ENCODE measurements at places on chromosomes 4 and X.
A peak's percentile ranks its signal among the peaks of the same experiment; 100 is the strongest.

GRCh38 chr4:188002751-188003150 is 7.2 kb downstream of the ZFP42 start:
- DNase-seq = no peak

DNA sequence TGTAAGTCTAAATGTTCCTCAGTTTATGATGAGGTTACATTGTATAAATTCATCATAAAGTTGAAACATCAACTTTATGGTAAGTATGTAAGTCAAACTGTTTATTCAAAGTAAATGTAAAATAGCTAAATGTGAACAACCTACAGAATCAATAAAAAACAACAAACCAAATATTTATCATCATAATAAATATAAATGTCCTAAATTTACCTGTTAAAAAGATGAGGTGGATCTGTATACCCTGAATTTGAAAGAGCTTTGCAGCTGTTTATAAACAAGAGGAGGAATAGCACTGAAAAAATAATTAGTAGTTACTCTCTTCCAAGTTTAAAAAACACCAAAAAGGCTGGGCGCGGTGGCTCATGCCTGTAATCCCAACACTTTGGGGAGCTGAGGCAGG is 13.7 kb downstream of the ABHD18 start:
- DNase-seq = no peak

DNA sequence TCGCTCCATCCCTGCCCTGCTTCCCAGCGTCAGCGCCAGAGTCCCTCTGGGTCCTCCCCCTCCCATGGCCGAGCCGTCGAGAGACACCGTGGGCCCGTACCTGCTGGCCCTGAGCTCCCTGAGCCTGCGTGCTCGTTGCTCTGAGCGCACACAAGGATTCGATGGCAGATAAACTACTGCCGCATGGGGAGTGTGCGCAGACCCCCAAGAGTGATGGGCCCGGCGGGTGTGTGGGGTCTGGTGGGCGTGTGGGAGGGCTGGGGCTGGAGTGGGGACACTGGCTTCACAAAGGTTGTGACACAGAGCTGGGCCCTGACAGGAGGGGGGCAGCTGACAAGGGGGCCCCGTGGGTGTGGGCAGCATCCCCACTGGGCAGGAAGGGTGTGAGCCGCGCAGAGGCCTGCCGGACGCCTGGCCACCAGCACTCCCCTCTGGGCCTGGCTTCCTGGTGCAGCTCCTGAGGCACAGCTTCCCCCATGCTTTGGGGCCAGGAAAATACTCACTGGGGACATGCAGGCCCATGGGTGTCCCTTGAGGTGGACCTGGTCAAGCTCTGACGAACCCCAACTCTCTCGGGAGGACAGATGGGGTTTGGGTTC is 4.8 kb upstream of the RGS12 start:
- no peak for DNase-seq

DNA sequence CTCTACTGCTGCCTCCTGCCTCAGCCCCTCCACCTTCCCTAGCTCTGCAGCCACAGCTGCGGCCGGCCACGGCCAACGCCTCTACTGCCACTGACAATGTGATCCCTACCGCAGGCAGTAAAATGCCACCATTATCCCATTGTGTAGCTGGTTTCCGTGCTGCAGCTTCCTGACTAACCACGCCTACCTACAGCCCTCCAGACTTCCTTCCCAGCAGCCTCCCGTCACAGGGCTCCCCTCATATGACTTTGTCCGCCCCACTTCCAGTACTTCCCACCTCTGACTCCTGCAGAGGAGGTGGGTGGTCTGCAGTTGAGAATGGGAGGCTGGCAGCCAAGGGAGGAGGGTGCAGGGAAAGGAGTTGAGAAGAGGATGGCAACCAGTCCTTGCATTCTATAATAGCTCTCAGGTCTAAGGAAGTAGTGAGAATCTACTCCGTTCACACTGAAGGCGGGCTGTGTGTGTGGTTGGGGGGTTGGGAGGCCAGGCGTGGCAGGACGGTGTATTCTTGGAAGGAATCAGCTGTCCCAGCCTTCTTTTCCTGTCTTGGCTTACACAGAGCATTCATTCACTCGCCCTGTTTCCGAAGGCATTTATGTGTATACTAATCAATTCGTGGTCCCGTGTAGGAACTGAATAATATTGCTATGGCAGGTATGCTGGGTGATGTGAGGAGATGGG is 33.1 kb upstream of the USP51 start:
- DNase-seq = no peak

DNA sequence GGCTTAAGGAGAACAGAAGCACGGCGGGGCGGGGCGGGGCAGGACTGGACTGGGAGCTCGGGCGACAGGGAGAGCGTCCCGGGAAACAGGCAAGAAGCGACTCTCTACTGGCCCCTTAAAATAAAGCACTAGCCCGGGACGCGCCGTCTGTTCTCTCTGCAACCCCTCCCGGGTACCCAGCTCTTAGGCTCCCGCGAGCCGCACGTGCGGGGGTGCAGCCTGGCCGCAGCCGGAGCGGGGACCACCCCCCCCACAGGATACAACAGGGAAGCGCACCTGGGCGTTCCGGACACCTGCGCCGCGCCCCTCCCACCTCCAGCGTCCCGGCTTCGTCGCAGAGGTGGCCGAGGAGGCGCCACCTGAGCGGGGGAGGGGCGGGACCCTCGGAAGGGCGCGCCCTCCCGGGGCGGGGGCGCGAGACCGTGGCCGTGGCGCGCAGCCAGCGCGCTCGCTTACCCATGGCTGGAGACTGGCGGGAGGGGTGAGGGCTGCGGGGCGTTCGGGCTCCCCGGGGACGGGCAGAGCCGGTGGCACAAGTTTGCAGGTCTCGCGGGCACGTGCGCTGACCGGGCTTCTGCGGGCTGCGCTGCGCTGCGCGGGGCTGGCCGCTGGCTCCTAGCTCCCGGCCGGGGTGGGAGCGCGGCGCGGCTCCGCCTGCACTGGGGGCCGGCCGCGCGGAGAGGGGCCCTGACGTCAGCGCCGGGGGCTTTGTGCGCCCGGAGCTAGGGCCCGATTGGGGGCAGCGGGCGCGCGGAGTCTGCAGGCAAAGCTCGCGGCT is 91.5 kb downstream of the GEMIN8 start:
- peak; percentile 78 for DNase-seq

DNA sequence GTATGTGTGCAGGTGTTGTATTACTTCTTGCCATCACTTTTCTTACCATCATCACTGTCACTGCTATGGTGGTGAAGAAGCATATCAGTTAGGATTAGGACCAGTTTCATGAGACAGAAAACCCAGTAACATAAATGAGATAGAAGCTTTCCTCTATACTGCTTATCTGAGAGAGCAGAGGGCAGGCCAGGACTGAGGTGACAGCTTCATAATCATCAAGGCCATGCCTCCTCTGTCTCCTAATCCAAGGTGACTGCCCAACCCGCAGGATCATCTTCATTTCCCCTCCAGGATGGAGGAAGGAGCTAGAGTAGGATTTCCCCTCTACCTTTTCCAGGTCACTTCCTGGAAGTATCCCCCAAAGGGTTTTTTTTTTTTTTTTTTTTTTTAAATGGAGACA is 35.4 kb downstream of the TMEM131L start:
- no peak for DNase-seq

DNA sequence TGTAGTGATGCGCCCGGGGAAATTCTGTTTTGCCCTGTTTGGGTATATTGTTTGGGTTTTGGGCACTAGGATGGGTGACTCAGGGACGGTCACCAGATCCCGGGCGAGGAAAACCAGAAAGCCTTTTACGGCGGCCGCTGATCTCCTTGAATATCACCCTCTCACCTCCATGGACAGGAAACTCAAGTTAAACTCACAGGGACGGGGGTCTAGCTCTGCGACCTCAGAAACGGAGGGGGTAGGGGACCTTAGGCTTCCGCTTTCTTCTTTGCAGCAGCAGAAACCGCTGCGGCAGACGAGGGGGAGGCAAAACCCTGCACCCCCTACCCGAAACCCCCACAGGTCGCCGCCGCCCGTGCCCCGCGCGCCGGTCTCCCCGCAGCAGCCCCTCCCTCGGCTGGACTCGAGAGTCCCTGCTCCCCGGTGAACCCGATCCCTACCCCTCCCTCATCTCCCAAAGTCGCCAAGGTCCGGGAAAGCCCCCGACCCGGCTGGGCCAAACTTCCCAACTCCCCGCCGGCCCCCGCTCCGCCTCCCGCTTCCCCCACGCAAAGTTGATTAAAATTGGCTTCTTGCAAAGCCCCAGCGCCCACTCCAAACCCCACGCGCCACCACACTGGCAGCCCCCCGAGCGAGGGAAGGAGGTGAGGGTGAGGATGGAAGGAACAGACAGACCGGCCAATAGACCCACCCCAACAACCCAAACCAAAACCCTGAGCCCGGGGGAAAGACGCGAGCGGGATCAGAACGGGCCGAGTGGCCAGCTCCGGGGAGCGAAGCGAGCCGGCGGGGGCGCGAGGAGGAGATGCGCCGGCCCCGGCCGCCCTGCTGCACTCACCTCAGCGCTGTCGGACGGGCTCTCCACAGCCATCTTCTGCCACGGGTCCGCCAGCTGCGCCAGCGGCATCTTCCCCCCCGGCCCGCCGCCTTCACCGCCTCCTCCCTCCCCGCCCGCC is 705 bp downstream of the RPS6KA3 start:
- DNase-seq = peak; percentile 61

DNA sequence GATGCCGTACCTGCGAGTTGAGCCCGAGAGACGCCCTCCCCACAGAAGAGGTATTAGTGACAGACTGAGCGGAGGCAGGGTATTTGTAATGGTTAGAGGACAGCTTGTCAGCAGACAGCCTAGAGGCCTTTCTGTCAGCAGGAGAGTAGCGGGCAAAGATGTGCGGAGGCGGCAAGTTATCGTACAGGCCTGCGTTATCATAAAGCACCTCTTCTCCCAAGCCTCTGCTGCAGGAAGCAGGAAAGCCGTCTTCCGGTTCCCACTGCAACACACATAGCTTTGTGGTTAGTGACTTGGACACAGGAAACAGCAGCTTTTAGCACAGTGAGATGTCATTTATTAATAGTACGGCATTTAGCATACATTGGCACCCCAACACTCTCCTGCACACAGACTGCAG is 158.3 kb downstream of the AFAP1 start:
- DNase-seq = no peak

- peak; percentile 54 for DNase-seq
Observed at GRCh38 chr4:45442466-45442865, 681.4 kb downstream of the GABRG1 start.

DNA sequence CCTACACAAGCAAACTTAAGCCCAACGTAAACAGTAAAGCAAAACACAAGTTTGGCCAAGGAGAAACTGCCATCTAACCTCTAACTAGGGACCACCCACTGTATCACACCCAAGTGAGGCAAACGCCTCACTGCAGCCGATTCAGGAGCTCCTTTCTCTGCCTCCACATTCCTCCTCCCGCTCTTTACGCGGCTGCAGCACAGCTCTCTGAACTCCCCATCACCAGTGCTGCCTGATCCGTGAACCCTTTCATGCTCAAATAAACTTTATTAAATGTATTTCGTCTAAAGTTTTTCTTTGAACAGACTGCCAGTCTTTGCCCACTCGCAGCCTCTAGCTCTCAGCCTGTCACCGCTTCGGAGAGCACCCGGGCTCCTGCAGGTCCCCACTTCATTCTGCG is 6.5 kb downstream of the PNMA6E start:
- DNase-seq = no peak

DNA sequence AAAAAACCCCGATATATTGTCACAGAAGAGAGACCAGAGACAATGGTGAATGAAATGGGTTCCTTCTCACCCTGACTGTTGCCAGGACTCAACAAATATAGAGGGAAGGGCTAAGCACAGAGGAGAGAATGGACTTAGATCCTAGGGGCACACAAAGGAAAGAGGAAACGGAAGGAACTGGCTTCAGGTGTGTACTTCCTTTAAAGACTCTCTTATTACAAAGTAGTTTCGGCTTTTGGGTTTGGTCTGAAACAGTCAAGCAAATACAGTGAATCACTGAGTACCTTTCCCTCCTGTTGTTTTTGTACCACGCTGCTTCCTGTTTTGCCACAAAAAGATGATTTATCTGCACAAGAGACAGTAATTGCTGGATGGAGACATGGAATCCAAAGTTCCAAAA is 46.1 kb upstream of the S100G start:
- no peak for DNase-seq

GRCh38 chr4:54695337-54695736 is 37.6 kb downstream of the KIT start:
- no peak for DNase-seq

DNA sequence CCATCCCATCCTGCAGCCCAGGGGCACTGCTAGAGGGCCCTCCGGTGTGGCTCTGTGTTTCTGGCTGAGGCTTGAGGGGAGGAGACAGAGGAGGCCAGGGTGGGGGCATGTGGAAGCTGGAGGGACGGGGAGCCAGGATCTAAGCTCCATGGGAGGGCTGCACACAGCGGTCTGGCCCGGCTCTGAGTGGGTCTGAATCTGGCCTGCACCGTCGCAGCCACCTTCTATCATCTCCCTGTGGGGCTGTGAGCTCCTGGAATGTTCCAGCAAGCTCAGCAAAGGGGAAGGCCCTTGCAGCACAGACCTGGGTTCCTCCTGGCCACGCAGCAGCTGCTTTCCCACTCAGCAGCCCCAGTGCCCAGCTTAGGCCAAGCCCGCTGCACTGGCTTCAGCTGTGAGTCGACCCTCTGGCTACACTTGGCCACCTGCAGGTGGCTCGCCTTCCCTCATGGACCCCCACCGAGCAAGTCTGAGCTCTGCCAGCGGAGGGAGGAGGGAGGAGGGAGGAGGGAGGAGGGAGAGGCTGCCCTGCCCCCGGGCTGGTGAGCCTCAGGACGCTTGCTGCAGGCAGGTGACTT is 5.3 kb downstream of the NKX1-1 start:
- DNase-seq = peak; percentile 62

DNA sequence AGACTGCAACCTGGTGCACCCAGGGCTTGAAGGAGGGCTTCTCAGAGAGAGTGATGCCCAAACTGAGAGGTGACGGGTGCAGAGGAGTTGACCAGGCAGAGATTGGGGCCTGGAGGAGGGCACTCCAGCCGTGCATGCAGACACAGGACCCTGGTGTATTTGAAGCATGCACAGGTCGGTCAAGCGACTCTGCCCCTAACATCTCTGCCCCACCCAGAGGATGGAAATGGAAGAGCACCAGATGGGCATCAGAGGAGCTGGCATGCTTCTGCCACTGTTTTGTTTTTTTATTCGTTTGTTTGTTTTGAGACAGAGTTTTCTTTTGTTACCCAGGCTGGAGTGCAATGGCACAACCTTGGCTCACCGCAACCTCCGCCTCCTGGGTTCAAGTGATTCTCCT is 320.9 kb downstream of the EVC2 start:
- DNase-seq = peak; percentile 53

DNA sequence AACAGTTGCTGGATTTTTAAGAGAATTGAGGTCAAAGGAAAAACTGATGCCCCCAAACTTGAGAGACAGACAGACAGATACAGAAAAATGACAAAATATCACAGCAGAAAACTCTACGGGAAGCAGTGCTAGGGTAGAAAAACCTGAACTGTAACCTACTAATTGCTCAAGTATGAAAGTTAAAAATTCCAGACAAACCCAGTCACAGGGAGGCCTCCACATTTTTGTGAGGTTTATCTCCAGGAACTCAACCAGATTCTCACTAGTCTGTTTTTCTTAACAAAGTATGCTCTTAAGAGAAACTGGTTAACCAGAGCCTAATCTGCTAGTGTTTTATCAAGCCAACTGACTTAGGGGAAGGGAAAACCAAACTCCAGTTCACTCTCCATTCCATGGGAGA is 19.9 kb upstream of the PPP3CA start:
- DNase-seq = no peak

GRCh38 chr4:3475041-3475712 is 12.1 kb downstream of the DOK7 start:
- DNase-seq = no peak

All from endodermal cell (in vitro differentiated cells).